ENCODE measurements at places on chromosomes 5 and 9. TPM values are rescaled to one million over a fixed set of nuclear protein-coding genes. Genes with fewer than 3 reads are reported as not detected.

Gene C5orf58
- not detected for total RNA-seq

Gene LCN12
- total RNA-seq: not detected

Gene ARL14EPL
- 0.29 TPM for total RNA-seq

Gene CCDC171
- total RNA-seq: 2.1 TPM

All from myometrial cell (primary cell).